ENCODE measurements at places on chromosomes 16 and 17.
A peak's percentile ranks its signal among the peaks of the same experiment; 100 is the strongest.

- H3K36me3 ChIP-seq, result no peaks in the 10 kb centered on the region
- no peaks in the 10 kb centered on the region for H3K4me1 ChIP-seq
- H3K4me3 ChIP-seq, result no peak overlapping the region
- H3K27ac ChIP-seq, result no peak overlapping the region
- no peak for DNase-seq
- peaks cover 54% of the 10 kb centered on the region for H3K27me3 ChIP-seq
Measured at GRCh38 chr17:58538811-58539409, 24.5 kb upstream of the MTMR4 start.

DNA sequence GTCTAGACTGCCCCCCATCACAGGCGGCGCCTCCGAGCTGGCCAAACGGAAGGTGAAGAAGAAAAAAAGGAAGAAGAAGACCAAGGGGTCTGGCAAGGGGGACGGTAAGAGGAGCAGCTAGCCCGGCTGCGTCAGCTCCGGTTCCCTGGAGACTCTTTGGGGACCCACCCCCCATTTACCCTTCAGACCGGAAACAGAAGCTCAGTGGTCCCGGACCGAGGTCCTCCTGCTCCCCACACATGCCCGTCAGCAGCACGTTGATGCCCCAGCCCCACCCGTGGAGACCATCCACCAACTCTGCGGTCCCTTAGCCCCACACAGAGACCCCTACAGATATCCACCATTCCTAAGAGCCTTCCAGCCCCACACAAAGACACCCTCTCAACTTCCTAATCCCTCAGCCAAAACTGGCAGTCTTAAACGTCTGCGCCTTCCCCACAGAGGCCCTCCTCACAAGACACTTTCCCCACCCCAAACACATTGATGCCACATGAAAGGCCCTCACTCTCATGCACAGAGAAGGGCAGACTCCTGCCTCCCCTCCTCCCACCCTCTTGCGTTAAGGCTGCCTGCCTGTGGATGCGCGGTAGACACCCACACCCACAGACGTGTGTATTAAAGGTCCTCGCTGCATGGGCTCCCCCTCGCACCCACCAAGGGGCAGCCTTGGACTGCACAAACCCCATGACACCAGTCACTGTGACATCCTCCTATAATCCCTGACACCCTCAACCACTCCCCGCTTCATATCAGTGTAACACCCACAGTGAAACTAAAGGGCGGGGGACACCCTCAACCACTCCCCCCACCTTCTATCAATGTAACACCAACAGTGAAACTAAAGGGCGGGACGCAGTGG lies 58.2 kb upstream of the RPH3AL start:
- peaks cover 12% of the 10 kb centered on the region for H3K4me1 ChIP-seq
- peak; percentile 14 for DNase-seq

DNA sequence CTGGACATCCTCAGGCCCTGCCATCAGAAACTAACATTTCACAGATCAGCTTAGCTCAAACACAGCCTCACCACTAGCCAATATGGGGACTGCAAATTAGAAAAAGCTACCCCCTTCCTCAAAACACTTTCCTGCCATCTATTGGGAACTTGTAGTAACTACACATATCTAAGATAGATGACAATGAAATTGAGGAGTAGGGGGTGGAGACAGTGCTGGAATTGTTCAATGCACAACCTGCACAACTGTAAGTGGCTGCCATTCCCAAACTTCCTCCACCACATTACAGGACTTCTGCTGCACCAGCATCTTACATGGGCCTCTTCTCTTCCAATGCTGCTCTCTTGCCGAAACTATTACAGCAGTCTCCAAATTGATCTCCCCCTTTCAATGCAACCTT lies 21.9 kb downstream of the AIPL1 start:
- H3K27ac ChIP-seq, result no peak overlapping the region
- H3K4me1 ChIP-seq, result no peaks in the 10 kb centered on the region
- DNase-seq, result no peak
- no peak overlapping the region for H3K4me3 ChIP-seq
- no peaks in the 10 kb centered on the region for H3K36me3 ChIP-seq
- peaks cover 18% of the 10 kb centered on the region for H3K27me3 ChIP-seq

GRCh38 chr16:8579559-8579958 lies 10.8 kb downstream of the TMEM114 start:
- H3K27ac ChIP-seq, result no peak overlapping the region
- no peaks in the 10 kb centered on the region for H3K4me1 ChIP-seq
- peaks cover 17% of the 10 kb centered on the region for H3K27me3 ChIP-seq
- no peak overlapping the region for H3K4me3 ChIP-seq
- H3K36me3 ChIP-seq, result no peaks in the 10 kb centered on the region
- DNase-seq, result no peak

All from progenitor cell of endocrine pancreas (in vitro differentiated cells).